ENCODE measurements at places on chromosomes 4 and X.

GRCh38 chr4:15891312-15891711 lies 47.2 kb downstream of the FGFBP1 start:
- DNase-seq, result no peak

GRCh38 chr4:119690871-119691270 lies 62.3 kb upstream of the PDE5A start:
- peak; percentile 21 for DNase-seq

DNA sequence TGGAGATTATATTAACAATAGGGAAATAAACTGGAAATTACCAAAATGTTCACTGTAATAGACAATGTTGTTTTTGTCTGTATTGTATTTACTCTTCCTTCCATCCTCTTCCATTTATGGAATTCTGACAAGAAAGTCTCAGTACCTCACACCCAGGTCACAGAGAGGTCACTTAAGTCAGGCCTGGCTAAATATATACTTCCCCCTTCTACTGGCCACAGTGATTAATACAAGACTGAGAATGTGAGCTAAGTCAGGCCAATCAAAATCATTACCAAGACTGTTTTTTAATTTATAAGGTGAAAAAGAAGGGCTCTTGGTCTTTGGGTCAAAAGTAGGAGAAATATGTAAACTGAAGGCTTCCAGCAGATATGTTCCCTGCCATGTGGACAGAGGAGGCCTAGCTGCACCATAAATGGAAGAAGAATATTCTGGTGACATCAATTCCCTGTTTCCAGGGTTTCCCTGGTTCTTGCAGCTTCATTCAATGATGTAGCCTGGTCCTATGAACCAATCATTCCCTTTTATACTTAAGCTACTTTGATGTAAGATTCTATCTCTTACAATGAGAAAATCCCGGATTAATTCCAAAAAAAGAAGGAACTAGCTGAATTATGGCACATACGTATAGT lies 64.3 kb downstream of the LRBA start:
- DNase-seq, result no peak

DNA sequence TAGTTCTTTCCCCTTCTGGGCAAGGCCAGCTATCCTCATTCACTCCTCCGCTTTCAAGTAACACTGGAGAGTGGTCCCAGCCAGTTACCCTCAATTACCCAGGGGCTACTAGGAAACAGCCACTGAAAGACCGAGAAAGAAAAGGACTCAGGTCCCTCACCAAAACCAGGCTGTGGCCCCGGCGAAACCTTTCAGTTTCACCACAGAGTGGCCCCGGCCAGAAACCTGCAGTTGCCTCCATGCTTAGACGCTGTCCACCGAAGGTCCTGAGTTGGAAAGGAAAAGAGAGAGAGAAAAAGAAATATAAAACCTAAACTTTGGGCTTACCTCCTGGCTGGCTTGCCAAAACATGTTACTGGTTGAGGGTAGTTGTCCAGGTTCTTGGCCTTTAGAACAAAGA lies 5.0 kb upstream of the AREG start:
- DNase-seq, result no peak

DNA sequence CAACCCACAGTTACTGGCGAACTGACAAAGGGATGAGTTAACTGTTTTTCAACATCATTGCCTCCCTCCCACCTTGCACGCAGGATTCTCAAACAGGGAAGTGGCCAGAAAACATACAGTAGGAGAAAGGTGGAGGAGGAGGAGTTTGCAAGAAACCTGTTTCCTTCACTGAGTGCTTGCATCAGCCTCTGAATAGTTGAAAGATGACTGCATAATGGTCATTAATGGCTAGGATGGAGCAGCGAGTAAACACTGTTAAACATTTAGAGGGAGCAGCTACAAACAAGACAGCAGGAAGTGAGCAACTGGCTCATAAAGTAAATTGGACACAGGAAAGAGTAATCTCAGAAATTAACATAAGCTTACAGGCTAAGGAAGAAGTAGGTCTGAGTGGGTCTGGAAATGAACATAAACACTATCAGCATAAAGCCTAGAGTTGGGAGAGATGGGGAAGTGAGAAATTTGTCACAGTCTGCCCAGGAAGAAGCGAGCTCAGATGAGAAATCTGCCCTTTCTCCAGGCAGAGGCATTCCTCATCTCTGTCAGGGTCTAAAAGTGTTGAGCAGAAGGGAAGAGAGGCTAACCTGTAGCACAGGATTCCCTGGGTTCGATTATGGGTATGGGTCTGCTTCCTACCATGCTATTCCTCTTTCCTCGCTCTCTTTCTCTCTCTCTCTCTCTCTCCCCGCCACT lies 38.6 kb downstream of the TRPC5OS start:
- DNase-seq, result peak; percentile 15

DNA sequence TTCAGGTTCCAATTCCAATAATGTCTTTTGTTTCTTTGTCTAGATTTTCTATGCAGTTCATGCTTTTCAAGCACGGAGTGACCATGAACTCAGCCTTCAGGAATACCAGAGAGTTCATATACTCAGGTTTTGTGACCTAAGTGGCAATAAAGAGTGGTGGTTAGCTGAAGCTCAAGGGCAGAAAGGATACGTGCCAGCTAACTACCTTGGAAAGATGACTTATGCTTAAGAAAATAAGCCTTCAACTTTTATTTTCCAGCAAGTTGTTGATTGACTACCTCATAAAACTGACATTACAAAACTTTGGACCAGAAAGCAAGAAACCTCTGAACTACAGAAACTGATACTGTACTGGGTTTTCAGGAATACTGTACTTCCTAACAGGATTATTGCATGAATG lies 30.8 kb downstream of the INTS12 start:
- no peak for DNase-seq

DNA sequence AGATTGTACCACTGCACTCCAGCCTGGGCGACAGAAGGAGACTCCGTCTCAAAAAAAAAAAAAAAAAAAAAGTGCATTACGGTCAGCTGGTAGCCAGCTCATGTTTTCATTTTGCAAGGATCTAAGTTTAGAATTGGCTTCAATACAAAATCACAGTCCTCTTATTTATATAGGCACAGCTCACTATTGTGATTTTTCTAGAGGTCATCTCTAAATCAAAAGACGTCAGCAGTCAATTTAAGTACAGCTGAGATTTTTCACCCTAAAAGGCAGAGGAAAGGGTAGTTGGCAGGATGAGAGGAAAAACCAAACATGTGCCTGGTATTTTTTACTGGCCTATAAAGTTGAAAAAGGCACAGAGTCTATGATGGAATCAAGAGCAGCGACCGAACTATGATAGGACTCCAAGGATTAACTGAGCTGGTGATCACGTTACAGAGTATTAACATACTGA lies 30.8 kb downstream of the ASB5 start:
- DNase-seq, result no peak

- peak; percentile 42 for DNase-seq
Measured at GRCh38 chrX:53481093-53481492, 46.9 kb upstream of the HSD17B10 start.

All from T47D (cell line).